ENCODE measurements at places on chromosomes 3 and 15.

DNA sequence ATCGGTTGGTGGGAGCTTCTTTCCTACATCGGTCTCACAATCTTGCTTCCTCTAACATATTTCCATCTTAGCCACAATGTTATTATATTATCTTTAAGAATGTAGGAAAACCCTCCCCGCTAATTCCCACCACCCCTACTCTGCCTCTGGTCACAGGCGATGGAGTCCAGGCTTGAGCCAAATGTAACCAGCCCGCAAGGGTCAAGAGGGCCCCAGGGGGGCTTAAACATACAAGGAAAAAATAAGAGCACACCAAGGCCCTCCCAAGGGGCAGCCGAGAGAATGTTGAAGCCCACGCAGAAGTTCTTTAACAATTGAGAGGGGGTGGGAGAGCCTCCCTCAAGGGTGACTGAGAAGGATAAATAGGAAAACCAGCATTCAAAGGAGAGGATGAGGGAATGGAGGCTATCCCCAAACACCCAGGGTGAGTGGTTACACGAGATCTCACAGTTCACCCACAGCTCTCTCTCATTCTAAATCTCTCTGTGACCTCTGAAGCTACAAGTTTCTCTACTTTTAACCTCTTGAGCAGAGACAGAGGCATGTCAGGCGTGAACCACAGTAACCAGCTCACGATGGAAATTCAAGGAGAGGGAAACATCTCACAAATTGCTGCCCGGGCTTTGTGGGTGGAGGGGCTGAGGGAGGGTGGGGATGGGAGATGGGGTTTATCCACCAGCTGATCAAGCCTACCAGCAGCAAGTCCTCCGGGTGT is 31.4 kb upstream of the UACA start:
- H3K27ac ChIP-seq: peak overlapping the region; percentile 100
- H3K4me3 ChIP-seq: no peak overlapping the region
- H3K27me3 ChIP-seq: no peaks in the 10 kb centered on the region
- H3K36me3 ChIP-seq: no peaks in the 10 kb centered on the region

- DNase-seq: no peak
- no peak overlapping the region for H3K27ac ChIP-seq
- peaks cover 6% of the 10 kb centered on the region for H3K27me3 ChIP-seq
- H3K4me1 ChIP-seq: no peaks in the 10 kb centered on the region
Observed at GRCh38 chr3:71581457-71582035, 2.0 kb downstream of the FOXP1 start.

- H3K4me3 ChIP-seq: no peak overlapping the region
- H3K4me1 ChIP-seq: no peaks in the 10 kb centered on the region
- no peaks in the 10 kb centered on the region for H3K27me3 ChIP-seq
- DNase-seq: no peak
- no peak overlapping the region for H3K27ac ChIP-seq
Observed at GRCh38 chr3:158339638-158340037, 229.7 kb downstream of the RSRC1 start.

- no peak for DNase-seq
- H3K4me1 ChIP-seq: no peaks in the 10 kb centered on the region
- no peaks in the 10 kb centered on the region for H3K36me3 ChIP-seq
- no peaks in the 10 kb centered on the region for H3K27me3 ChIP-seq
- no peak overlapping the region for H3K4me3 ChIP-seq
- H3K27ac ChIP-seq: no peak overlapping the region
Observed at GRCh38 chr3:29759411-29760225, 478.7 kb downstream of the RBMS3 start.

DNA sequence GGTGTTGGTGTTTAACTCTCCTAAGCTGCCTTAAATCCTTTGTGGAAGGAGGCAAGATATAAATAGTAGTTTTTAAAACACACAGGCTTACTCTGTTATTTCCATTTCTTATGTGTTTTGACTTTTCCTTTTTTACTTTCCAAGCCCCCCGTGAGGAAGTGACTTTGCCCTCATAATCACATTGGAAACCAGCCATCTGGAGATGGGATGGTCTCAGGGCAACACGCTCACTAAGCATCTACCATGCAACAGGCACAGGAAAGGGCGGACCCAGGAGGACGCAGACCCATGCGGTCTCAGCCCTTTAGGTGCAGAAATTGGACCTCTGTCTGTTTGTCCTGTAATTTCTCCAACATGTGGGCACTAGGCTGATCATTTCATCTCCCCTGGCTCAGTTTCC is 115.7 kb downstream of the PDZRN3 start:
- no peak for DNase-seq
- no peaks in the 10 kb centered on the region for H3K4me1 ChIP-seq
- no peaks in the 10 kb centered on the region for H3K27me3 ChIP-seq
- H3K4me3 ChIP-seq: no peak overlapping the region
- no peak overlapping the region for H3K27ac ChIP-seq

- no peak overlapping the region for H3K4me3 ChIP-seq
- no peak for DNase-seq
- no peaks in the 10 kb centered on the region for H3K4me1 ChIP-seq
- no peaks in the 10 kb centered on the region for H3K36me3 ChIP-seq
Observed at GRCh38 chr15:55573224-55573623, 14.9 kb downstream of the PYGO1 start.

GRCh38 chr3:47890828-47891612 is 88.1 kb downstream of the DHX30 start:
- H3K4me3 ChIP-seq: no peak overlapping the region
- DNase-seq: no peak
- H3K4me1 ChIP-seq: no peaks in the 10 kb centered on the region
- H3K27ac ChIP-seq: no peak overlapping the region

DNA sequence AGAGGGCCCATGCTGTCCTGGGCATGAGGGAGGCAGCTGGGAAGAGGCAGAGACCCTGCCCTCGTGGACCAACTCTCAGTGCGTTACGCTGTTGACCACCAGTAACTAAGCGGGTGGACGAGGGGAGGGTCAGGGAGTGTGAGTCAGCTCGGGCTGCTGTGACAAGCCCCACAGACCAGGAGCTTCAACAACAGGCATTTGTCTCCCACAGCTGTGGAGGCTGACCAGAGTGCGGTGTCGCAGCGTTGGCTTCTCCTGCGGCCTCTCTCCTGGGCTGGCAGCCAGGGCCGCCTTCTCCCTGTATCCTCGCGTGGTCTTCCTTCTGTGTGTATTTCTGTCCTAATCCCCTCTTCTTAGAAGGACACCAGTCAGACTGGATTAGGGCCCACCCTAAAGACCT is 13.0 kb downstream of the EFCC1 start:
- no peak for DNase-seq
- no peak overlapping the region for H3K4me3 ChIP-seq
- H3K36me3 ChIP-seq: no peaks in the 10 kb centered on the region
- H3K4me1 ChIP-seq: no peaks in the 10 kb centered on the region
- no peak overlapping the region for H3K27ac ChIP-seq

DNA sequence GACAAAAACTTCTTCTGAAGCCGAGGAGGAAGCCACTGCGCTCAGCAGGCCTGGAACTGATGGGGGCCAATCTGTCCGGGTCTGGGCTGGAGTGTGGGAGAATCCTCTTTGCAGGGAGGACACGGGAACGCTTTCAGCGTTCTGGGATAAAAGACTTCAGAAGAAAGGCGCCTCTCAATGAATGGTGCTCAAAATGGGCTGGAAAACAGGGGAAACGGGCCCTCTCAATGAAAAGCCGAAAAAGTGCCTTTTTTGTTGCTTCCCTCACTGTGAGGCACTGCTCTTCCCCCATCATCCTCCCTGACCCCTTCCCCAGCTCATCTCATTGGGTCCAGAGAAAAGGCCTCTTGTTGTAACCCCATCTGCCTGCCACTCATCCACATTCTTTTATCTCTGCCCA is 119.5 kb upstream of the LRIG1 start:
- no peak overlapping the region for H3K27ac ChIP-seq
- no peak for DNase-seq
- no peaks in the 10 kb centered on the region for H3K27me3 ChIP-seq
- H3K36me3 ChIP-seq: no peaks in the 10 kb centered on the region
- H3K4me1 ChIP-seq: no peaks in the 10 kb centered on the region
- no peak overlapping the region for H3K4me3 ChIP-seq

DNA sequence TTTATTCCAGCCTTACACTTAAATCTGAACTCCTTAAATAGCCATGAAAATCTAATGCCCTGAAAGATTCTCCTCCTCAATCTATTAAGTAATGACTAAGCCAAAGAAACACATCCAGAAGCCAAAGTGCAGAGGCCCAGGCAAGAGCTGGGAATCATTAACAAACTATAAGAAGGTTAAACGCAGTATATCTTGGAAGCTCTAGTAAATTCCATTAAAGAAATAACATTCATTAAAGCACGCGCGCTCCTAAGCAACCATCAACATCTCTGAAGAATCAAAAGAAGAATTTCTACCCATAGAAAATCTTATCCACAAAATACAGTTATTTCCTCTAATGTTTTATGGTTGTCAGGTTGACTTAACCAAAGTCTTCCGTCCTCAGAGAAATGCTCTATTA is 29.5 kb downstream of the MB21D2 start:
- peak overlapping the region; percentile 80 for H3K27ac ChIP-seq
- no peaks in the 10 kb centered on the region for H3K27me3 ChIP-seq
- H3K36me3 ChIP-seq: no peaks in the 10 kb centered on the region
- H3K4me3 ChIP-seq: no peak overlapping the region
- no peak for DNase-seq
- H3K4me1 ChIP-seq: peaks cover 92% of the 10 kb centered on the region

- H3K27ac ChIP-seq: peak overlapping the region; percentile 67
- peak; percentile 84 for DNase-seq
- no peaks in the 10 kb centered on the region for H3K36me3 ChIP-seq
- no peak overlapping the region for H3K4me3 ChIP-seq
- peaks cover 28% of the 10 kb centered on the region for H3K4me1 ChIP-seq
Observed at GRCh38 chr15:52103217-52104207, 9.1 kb downstream of the BCL2L10 start.

GRCh38 chr3:138187296-138188012 is at the start of gene ARMC8:
Gene ARMC8, plus strand, starts transcription at chr3:138187301. Its CDS starts 254 bp downstream, at chr3:138187555.
- H3K27ac ChIP-seq: peak within 1 kb of the TSS; percentile 91
- H3K36me3 ChIP-seq: no peaks in the 10 kb centered on the region
- DNase-seq: no peak
- H3K27me3 ChIP-seq: no peaks in the 10 kb centered on the region
- H3K4me1 ChIP-seq: peaks cover 21% of the 10 kb centered on the region

- DNase-seq: no peak
- H3K4me1 ChIP-seq: no peaks in the 10 kb centered on the region
- H3K36me3 ChIP-seq: no peaks in the 10 kb centered on the region
- no peaks in the 10 kb centered on the region for H3K27me3 ChIP-seq
- no peak overlapping the region for H3K4me3 ChIP-seq
Observed at GRCh38 chr3:69993757-69994156, 5.8 kb upstream of the SAMMSON start.

- H3K27ac ChIP-seq: no peak overlapping the region
- H3K4me1 ChIP-seq: no peaks in the 10 kb centered on the region
- H3K27me3 ChIP-seq: no peaks in the 10 kb centered on the region
- DNase-seq: no peak
- no peaks in the 10 kb centered on the region for H3K36me3 ChIP-seq
- H3K4me3 ChIP-seq: no peak overlapping the region
Observed at GRCh38 chr3:78878011-78878410, 889.8 kb downstream of the ROBO1 start.

DNA sequence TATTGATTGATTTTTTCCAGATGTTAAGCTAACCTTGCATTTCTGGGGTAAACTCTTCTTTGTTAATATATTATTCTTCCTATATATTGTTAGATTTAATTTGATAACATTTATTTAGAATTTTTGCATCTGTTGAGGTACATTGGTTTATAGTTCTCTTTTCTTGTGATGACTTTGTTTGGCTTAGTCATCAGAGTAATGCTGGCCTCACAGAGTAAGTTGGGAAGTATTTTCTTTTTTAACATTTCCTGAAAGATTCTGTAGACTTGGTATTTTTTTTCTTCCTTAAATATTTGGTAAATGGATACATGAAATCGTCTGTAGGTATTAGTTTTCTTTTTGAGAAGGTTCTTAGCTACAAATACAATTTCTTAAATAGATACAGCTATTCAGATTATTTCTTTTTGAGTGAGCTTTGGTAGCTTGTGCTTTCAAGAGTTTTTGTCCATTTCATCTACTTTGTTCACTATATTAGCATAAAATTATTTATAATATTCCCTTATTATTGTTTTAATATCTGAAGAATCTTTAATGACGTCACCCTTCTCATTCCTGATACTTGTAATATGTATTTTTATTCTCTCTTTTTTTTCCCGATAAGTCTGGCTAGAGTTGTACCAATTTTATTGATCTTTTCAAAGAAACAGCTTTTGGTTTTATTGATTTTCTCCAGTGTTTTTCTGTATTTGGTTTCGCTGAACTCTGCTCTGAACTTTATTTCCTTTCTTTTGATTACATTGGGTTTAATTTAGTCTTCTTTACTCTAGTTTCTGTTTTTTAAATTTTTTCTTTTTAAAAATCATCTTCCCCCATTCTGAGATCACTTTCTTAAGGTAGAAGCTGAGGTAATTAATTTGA is 6.5 kb upstream of the HPS3 start:
- no peaks in the 10 kb centered on the region for H3K27me3 ChIP-seq
- DNase-seq: no peak
- no peaks in the 10 kb centered on the region for H3K36me3 ChIP-seq
- peak overlapping the region; percentile 31 for H3K27ac ChIP-seq

All from Panc1 (cell line).